CD4-positive, alpha-beta T cell treated with Interleukin-1 beta for 1 hour (primary cell): ENCODE measurements at places on chromosomes 5 and 9.

DNA sequence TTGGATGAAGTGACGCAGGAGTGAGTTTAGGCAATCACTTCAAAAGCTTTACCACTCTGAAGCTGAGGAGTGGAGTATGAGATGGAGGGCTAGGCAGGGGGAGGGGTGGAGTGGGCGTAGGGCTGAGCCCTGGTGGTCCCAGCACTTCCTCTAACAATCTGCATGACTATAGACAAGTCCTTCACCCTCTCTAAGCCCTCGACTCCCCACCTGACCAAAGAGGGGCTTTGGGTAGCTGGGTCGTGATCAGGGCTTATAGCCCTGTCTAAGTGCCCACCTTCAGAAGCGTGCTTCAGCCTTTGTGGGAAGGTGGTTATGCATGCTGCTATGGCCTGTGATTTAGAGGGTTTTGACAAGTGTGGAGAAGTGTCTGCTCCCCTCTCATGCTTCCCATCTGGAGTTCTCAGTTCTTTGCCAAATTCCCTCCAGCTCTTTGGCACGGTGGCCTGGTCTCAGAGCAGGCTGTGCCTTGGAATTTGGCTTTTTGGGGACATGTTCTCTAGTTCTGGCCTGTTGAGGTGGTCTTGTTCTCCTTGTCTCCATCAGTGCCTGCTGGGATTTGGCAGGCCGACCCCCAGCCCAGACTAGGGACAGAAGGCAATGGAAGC lies 53.0 kb downstream of the ACTBL2 start:
- DNase-seq: no peak

- DNase-seq: no peak
These were observed 401.6 kb downstream of the TMEM232 start for GRCh38 chr5:110324876-110325275.

DNA sequence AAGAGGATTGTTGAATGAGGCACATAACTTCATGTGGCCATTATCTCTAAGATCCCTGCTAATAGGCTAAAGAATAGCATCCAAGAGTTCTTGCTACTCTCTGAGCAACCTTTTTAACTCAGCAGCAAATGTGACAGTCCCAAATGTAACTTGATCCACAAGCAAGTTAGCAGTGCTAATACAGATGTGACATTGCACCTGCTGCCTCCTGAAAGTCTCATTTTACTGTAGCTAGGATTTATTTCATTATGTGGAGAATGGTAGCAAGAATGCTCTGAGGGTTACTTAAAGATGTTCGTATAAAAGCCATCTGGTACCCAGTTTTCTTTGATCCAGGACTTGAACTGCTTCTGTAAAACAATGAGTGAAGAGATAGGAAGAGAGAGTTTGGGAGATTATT lies 45.8 kb downstream of the CDH10 start:
- no peak for DNase-seq

DNA sequence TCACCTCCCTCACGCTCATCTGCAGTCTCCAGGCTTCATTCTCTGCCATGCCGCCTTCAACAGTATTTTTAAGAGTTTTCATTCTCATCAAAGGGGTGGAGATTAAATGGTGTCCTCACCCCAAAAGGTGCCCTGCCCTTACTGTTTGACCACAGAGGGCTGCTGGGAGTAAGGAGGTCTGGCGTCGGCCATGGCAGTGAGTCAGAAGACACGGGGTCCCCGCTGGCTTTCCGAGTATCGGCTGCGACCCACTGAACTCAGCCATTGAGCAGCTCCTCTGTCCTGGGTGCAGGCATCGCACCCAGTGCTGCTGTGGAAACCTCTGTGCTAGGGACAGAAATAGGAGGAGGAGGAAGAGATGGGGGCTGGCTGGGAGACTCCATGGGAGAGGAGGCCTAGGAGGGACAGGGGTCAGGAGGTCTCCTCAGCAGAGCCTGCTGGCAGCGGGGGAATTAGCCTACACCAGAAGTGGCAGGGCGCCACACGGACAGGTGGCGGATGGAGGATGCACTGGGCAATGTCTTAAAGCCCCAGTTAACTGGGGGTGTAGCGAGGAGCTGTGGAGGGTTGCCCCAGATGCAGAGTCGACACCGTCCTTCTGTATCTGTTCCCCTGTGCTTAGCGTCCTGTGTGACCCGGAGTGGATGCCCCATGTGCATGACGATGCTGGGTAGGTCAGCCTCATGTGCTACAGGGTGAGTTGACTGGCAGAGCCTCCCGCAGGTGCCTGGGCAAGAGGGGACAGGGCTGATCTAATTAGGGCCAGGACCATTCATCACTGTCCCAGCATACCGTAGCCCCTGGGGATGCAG lies 15.4 kb upstream of the PLEKHG4B start:
- no peak for DNase-seq

GRCh38 chr5:57889558-57889957 lies 406.9 kb upstream of the ACTBL2 start:
- no peak for DNase-seq

DNA sequence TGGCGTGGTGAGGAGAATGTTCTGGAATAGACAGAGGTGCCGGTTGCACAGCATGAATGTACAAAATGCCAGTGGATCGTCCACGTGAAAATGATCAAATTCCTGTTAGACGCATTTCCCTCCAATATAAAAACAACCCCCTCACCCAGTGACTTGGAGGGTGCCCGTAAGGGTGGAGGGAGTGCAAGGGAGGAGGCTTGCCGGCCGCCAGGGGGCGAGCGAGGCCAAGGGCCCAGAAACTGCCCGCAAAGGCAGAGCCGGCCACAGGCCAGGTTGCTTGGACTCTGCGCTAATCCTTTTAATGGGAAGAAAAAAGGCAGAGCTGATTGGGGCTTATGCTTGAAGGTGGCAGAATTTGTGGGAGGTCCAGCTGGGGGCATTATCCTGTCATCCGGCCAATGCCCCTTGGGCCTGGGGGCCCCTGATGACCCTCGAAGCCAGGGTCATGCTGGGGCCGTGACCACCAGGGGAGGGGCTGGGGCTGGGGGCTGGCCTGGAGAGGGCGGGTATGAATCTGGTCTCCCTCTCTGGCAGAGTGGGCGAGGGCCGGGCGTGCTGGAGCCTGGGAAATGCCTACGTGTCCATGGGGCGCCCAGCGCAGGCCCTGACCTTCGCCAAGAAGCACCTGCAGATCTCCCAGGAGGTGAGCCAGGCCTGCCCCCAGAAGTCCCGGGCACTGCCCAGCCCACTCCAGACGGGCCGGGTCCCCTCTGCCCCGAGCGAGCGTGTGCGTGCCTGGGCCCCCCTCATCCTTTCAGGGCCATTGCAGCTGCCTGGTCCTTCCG lies 12.0 kb downstream of the GPSM1 start:
- peak; percentile 42 for DNase-seq

DNA sequence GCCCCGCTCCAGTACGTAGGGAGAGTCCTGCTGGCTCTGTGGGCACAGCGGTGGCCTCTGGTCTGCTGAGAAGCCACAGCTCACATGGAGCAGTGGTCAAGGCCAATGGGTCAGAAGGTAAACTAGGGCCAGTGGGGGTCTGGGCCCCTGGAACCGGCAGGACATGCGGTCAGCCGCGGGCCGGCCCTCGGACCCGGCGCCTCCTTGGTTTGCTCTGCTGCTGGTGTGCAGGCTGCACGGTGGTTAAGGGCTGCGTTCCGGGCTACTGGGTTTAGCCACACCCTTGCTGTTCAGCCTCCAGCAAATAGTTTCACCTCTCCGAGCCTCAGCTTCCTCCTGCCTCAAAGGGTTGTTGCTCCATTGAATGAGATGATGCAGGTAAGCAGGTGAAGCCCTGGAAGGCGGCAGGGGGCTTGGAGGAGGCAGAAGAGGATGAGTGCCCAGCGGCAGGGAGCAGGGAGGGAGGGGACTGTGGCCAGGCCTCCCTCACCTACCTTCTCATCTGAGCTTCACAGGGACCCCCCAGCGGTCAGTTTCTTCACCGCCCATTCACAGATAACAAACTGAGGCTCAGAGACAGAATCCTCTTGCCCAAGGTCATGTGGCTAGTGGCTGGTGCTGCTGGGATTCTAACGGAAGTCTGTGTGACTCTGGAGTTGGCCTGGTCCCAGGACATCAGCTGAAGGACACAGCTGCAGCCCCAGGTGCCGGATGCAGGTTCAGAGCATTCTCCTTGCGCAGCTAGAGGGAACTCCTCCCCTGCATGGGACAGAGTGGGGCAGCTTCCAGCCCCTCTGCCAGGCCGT lies 3.7 kb upstream of the COL5A1 start:
- no peak for DNase-seq

DNA sequence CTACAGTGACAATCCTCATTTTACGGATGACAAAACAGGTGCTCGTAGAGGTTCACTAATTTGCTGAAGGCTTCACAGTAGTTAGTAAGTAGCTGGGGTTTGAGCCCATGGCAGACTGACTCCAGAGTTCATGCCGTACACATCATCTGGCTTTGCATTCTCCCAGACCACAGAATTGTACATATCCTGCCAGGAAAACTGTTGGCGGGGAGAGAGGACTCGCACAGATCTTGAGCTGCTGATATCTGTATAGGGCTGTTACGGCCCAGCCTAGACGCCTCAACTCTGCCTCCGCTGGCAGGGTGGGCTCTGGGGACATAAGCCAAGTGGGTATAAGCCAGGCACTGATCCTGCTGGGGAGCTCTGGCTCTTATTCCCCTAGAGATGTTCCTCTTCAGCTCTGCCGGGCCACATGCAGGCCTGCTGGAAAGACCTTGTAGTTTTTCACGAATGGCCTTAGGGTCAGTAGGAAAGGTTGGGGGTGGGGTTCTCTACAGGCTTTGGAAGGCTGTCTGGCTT lies 16.3 kb downstream of the LARP1 start:
- no peak for DNase-seq

- peak; percentile 80 for DNase-seq
These were observed 456 bp downstream of the KDM3B start for GRCh38 chr5:138352722-138353559.
